MV-4-11 (cell line): ENCODE measurements at places on chromosomes 4 and X.

DNA sequence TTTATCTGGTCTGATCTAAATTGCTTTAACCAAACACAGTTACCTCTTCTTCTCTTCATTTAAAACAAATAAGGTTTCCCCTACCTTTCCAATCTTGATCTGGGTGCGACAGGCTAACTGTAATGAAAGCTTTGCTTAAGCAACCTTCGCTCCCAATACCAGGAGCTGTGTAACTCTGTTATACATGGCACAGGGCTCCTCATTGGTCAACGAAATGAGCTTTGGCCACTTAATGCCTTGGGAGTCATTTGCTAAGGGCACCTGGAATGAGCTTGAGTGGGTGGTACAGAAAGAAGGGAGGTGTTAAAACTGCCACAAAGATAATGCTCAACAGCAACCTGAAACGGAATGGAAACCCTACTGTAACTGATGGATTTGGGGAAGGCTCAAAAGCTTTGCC lies 140.5 kb downstream of the CHRNA9 start:
- no peak for DNase-seq

DNA sequence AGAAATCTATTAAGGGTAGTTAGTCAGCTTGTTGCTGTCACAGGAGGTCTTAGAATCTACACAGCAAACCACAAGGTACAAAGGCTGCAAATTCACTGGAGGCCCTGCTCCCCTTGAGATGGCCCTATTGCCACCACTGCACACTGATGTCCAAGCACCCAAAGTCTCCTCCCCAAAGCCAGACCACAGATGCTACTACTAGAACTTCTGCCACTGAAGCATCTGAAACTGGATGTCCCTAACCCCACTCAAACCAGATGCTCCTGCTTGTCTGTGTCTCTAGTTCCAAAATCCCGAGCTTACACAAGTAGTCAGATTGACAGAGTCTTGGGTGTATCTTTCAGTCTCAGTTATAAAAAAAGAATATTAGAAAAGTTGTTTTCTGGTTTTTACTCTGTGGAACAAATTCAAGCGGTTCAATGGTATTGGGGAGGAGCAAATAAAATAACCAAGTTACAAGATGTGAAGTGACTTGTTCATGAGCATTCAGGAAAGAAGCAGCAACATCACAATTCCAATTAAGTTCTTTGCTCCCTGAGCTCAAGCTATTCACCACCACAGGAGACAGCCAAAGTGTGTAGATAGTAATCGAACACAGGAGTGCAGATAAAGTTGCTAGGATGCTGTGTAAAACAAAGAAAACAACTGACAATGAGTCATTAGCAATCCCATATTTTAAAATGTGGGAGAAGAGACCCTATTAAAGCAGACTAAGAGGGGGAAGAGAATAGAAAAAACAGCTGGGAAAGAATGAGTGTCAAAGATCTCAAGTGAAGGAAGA lies 352.3 kb downstream of the PDGFC start:
- DNase-seq, result no peak

- DNase-seq, result no peak
Measured at GRCh38 chrX:1400049-1400448, 8.1 kb upstream of the SLC25A6 start.

DNA sequence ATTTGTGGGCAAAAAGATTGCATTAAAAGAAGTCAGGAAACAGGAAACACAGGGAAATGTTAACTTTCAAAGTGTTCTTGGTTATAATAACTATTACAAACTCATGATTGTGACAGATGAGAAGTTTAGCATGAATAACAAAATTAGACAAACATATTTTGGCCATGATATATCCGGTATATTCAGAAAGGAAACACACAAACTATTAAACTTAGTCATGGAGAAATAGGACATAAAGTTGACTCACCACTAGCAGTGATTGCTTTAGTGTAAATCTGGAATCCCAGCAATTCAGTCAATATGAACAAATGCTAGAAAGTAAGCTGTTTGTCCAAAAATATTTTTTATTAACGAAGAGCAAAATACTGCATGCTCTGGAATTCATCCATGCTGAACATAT lies 1299.9 kb downstream of the C4orf33 start:
- DNase-seq, result no peak

DNA sequence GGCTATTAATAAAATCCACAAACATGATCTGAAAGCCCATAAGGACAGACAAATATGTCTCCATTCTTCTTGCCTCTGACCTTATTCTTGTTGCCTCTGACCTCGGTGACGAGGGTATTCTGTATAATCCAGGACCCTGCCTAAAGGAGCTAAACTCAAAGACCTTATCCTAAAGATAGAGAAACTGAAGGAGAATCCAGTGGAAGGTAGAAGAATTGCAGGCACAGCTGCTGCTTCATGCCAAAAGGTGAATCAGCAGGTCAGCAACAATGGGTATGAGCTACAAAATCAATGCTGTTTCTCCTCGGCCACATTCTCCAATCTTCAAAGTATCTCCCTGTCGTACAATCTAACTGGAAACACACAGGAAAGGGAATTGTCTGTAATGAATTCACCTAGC lies 71.4 kb downstream of the INTS6L start:
- DNase-seq, result no peak

DNA sequence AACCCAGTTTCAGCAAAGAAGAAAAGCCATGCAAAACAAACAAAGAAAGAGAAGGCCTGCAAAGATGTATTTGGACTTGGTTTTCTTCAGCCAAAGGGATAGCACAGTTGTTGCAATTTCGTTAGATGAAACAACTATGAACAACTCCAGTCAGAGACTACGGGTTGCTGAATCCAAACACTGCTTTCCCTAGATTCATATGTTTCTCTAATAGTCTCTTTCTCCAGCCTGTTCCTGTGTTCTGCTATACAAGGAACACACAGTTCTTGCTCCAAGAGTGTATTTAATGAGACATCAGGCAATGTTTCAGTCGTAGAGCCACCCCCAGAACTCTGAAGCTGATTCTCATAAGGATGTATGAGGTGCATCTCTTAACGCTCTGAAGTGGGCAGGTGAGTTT lies 162.5 kb upstream of the TBL1X start:
- no peak for DNase-seq

DNA sequence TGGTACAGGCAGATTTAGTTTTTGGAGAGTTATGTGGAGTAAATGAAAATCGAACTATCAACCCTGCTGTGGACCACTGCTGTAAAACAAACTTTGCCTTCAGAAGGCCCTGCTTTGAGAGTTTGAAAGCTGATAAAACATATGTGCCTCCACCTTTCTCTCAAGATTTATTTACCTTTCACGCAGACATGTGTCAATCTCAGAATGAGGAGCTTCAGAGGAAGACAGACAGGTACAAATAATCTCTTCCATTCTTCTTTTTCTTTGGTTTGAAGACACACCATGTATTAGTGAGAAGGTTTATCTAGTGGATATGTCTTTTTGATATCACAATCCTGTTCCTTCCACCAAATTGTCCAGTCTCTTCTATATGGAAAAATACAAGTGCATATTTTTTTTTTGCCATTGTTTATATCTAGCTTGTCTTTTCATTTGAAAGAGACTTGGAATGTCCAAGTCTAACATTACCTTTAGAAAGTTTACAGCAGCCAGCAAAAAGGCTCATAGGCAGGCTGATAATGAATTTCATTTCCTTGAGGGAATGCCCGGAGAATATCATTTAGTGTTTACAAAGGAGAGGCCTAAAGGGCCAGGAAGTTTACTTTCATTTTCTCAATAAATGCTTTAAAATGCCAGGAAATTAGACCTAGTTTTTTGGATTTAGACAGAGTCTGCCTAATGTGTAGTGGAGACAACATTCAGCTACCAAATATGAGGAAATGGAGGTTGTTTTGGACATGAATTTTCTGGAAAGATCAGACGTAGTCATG lies 18.6 kb downstream of the AFM start:
- DNase-seq, result no peak

DNA sequence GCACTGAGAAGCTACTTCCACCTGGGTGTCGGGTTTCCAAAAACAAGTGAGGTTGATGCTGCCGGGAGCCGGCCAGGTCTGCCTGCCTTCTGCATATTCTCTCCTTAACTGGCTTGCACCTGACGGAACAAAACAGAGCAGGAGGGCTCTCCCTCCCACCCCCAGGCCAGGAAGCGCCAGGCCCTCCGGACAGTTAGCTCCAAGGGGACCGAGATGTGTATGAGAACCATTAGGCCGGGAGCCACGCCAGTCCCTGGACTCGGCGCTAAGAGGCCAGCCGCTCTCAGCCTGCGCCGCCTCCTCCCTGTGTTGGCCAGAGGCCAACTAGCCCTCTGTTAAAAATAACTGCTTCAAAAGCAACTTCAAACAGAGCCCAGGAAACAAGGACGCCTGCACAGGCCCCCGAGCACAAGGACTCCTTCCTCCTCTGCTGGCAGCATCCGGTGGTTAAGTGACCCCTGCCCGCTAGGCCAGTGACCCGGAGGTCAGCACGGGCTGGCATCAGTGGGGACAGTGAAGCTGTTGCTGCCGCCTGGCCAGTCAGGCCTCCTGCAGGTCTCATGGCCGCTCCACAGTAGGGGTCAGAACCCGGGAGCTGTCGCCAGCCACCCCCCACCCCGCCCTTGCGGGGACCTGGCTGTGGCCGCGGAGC lies 107.9 kb downstream of the ABLIM2 start:
- peak; percentile 14 for DNase-seq

DNA sequence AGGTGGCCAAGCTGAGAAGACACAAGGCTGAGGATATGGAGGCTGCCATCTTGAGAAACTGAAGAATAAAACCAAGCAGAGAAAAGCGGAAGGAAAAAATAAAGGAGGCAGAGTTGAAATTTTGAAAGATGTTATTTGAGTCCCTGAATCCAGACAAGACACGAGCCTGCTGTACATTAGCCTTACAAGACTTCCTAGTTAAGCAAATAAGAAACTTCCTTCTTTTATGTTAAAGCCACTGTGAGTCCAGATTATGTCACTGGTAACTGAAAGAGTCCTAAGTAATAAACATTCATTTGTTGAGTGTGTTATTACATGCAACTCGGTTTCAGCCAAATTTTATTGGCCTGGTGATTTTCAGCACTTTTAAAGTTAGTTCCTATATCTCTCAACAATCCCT lies 30.4 kb downstream of the DRD5 start:
- DNase-seq, result peak; percentile 85

- DNase-seq, result no peak
Measured at GRCh38 chr4:112706840-112707207, 69.9 kb downstream of the LARP7 start.

DNA sequence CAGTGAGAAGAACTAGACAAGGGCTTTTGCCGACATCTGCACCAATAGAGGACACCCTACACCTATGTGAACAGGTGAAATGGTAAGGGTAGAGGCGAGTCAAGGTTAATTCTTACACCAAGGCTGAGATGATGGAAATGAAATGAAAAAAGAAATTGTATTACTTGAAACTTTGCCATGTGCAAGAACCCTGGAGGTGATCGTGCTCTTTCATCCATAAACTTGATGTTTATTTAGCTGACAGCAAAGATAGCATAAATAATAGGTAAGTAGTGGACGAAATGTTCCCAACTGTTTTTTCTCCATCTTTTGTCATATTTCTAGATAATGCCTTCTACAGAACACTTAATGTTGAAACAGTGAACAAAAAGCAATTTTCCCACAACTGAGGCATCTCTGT lies 162.5 kb downstream of the BANK1 start:
- no peak for DNase-seq

DNA sequence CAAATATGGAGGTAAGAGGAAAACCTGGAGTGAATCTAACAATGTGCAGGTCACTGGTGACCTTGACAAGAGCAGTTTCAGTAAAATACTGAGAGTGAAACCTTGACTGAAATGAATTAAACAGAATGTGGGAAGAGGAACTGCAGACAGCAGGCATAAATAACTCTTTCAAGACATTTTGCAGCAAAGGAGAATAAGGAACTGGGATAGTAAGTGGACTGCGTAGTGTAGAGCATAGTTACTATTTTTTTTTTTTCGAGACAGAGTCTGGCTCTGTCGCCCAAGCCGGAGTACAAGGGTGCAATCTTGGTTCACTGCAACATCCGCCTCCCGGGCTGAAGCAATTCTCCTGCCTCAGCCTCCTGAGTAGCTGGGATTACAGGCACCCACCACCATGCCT lies 24.0 kb downstream of the RBMX start:
- peak; percentile 91 for DNase-seq
